ENCODE measurements at places on chromosomes 11 and 22.

DNA sequence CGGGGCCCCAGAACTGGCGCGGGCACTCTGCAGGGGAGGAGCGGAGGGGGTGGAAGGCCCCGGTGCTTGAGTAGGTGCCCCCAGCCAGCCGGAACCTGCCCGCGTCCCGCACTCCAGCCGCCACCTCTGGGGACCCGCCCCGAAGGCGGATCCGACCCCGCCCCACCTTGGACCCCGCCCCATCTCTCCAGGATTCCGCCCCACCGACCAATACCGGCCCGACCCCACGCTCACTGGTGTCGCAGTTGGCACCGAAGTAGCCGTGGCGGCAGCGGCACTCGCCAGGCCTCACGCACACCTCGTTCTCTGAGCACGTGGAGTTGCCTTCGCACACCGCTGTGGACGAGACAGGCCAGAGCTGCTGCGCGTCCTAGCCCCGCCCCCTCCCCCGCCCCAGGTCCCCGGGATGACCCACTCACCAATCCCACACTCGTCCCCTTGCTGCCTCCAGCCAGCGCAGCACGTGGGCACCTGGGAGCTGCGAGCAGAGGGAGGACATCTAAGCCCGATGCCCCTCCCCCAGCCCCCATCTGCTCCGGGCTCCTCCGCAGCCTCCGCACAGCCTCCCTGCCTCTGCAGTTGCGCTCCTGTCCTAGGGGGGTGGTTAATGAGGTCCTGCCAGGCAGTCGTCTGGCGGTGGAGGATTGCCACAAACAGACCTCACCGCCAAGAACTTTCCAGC is 6.0 kb downstream of the SCARF2 start:
- no peak for DNase-seq

DNA sequence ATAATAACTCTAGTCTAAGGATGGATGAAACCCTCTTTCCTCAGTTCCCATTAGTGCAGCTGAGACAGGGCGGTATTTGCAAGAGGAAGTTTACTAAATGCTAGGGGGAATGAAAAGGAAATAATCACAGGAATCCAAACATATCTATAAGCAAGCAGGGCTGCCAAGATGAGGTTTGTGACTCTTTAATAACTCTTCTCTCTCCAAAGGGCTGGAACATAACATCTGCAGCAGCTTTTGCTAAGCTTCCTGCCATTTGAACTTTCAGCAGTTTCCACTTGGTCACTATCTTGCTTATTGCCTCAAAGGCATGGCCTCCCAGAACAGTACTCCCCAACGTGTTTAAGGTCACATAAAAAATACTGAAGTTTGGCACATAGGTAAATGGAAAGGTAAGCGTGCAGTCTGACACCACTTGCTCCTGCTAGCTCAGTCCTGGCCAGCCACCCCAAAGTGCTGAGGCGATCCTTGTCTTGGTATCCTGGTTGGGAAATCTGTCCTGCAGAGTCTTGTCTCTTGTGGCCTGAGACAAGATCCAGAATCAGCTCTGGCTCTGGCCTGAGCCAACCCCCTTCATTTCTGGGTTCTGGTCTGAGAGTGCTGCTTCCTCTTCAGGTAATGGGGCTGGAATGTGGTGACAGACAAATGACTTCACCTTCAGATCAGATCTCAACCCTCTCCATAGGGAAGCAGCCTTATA is 81.8 kb downstream of the KCNC1 start:
- no peak for DNase-seq

- no peak for DNase-seq
Measured at GRCh38 chr11:65036931-65037330, 4.1 kb upstream of the SAC3D1 start.

- DNase-seq, result no peak
Measured at GRCh38 chr11:120066738-120067437, 71.0 kb downstream of the TRIM29 start.

DNA sequence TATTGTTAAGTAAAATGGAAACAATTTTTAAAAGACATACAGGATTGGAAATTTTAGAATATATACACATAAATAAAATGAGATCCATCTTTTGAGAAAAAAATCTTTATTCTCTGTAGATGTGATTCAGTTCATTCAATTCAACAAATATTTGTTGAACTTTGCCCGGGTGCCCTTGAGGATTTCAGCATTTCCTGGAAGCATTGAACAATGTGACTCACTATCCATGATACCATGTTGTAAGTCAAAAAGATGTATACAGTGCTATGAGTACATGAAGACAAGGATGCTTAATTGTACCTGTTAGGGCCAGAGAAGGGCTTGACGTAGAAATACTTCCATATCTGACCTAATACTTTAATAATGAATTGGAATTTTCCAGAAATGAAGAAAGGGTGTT is 353.7 kb downstream of the METTL15 start:
- DNase-seq, result peak; percentile 59

GRCh38 chr11:34639545-34639944 is 18.7 kb downstream of the EHF start:
- no peak for DNase-seq

DNA sequence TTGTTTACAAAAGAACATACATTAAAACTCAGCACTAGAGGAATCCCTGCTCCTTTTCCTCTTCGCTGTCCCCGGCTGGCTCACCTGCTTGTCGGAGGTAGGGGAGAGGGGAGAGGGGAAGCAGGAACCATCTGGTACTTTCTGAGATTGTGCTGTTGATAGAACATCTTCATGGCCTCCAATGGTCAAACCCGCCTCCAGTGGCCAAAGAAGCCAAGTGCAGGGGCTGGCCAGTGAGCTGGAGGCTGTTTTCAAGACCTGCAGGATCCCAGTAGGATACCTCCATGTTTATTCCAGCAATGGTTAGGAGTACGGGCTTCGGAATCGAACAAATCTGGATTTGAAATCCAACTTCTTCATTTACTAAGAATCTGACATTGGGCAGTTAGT is 92.6 kb downstream of the PKNOX2 start:
- DNase-seq, result no peak

- DNase-seq, result no peak
Measured at GRCh38 chr22:27727673-27728451, 73.7 kb downstream of the MN1 start.

DNA sequence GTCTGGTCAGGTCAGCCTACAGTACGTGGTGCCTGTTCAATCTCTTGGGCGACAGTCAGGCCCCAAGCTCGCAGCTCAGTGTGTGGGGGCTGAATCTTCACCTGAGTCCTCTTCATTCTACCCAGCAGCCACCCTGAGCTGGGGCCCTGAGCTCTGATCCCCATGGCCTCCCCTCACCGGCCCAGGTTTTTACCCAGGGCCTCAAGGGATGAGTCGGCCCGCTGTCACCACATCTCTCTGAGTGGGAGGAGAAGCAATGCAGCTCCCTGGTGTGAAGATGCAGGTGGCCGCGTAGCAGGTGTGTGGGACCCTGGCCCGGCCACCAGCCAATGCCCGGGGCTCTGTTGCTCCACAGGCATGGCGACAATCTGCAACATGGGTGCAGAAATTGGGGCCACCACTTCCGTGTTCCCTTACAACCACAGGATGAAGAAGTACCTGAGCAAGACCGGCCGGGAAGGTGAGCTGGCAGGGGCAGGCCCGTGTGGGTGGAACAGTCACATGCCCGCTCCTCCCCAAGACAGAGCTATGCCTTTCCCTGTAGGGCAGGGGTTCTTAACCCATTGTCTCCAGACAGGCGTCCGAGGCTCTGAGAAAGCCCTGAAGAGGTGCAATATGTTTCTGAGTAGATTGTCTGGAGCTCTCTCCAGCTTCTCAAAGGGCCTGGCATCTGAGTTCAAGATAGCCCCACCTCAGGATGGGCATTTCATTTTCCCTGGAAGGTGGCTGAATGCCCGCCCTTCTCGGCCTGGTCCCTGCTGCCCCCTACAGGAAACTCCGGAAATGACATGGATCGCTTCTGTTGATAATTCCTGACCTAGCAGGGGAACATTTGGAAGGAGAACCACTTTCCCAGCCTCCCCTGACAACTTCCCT is 26.9 kb downstream of the POLR3H start:
- peak; percentile 39 for DNase-seq

GRCh38 chr11:86161837-86162236 is 82.7 kb upstream of the EED start:
- DNase-seq, result no peak

GRCh38 chr22:44496844-44497217 is 1.2 kb downstream of the RTL6 start:
- DNase-seq, result no peak

DNA sequence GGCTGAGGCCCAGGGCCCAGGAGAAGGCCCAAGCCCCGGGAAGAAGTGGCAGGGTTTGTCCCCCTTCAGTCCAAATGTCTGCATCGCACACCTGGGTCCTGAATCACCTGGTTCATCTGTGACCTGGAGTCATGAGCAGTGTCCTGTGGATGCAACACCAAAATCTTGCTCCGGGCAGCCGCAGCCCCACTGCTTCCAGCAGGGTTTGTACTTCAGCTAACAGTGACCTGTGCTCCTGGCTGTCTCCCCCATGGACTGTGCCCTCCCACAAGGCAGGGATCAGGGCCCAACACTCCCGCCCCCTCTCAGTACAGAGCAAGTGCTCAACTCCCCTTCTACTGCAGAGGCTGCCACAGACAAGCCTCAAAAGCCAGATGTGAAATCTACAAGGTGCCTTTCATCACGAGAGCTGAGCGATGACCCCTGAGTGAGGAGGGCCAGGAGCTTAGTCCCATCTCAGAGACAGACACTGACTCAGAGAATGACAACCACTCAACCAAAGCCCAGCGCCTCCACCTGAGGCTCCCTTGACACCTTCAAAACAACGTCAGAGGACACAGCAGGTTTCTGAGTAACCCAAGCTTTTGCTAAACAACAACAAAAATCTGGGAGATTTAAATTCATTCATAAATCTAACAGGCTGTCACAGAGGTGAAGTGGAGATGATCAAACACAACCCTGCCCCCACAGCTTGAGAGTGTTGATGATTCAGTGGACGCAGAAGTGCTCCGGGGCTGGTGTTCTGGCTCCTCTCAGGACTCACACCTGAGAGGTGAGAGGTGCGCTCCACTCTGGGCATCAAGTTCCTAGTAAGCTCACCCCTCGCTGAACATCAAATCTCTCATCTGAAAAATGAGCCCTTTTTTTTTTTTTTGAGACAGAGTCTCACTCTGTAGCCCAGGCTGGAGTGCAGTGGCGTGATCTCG is 3.4 kb downstream of the KIAA0930 start:
- DNase-seq, result no peak

- DNase-seq, result peak; percentile 43
Measured at GRCh38 chr11:3341298-3341697, 37.6 kb downstream of the ZNF195 start.

GRCh38 chr22:33056690-33057089 is 1.5 kb downstream of the SYN3 start:
- DNase-seq, result no peak

- peak; percentile 33 for DNase-seq
Measured at GRCh38 chr22:42613872-42614301, 796 bp downstream of the POLDIP3 start.

GRCh38 chr11:5597953-5598352 is 1.5 kb downstream of the TRIM6 start:
- no peak for DNase-seq

GRCh38 chr11:2277008-2277346 is 6.6 kb upstream of the ASCL2 start:
- no peak for DNase-seq

DNA sequence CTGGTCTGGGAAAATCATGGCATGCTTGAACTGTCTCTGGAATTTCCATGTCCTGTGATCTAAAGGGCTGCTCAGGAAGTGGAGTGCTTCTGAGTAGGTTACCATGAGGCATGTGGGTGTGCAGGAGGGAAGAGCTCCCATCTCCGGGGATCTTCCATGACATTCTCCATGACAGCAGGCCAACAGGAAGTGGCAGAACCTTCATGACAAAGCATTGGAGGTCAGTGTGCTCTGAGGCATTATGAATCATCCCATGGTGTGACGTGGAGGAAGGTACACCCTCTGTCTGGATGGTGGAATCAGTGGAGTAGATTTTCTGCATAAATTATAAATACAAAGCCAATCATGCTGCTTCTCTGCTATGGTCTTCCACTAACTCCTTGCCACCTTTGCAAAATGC is 139.6 kb upstream of the E2F8 start:
- DNase-seq, result peak; percentile 89

DNA sequence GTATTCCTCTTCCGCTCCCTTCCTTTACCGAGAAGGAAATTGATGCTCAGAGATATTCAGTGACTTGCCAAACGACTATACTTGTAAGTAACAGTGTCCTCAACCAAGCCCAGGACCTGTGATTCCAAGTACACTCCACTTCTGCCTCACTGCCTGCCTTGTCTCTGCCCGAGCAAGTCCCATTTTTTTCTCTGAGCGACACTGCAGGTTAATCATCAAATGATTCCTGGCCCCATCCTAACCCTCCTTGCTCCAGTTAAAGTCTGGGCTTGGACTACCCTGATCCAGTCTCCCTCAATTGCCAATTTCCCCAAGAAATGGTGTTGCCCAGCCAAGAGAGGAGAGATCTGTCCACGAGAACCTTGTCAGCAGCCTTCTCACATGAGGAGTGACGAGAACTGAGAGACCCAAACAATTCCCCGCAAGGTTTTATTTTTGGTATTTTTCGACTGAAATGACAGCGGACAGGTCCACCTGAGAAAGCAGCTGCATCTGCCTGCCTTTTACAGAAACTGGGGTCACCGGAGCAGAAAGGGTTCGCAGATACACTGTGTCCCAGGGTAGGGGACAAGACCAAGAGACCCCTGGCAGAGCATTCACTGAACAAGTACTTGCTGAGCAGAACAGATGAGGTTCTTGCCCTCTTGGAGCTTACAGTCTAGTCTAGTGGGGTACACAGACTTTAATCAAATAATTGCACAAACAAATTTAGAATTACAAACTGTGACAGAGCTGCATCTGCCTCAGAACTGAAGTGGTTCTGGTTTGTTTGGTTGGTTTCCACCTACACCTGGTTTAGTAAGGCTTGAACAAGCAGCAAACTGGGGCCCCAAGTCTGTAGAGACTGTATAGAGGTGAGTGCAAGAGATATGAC is 11.4 kb downstream of the POU2AF1 start:
- no peak for DNase-seq

GRCh38 chr22:29195964-29196666 is 9.6 kb upstream of the EMID1 start:
- DNase-seq, result no peak

DNA sequence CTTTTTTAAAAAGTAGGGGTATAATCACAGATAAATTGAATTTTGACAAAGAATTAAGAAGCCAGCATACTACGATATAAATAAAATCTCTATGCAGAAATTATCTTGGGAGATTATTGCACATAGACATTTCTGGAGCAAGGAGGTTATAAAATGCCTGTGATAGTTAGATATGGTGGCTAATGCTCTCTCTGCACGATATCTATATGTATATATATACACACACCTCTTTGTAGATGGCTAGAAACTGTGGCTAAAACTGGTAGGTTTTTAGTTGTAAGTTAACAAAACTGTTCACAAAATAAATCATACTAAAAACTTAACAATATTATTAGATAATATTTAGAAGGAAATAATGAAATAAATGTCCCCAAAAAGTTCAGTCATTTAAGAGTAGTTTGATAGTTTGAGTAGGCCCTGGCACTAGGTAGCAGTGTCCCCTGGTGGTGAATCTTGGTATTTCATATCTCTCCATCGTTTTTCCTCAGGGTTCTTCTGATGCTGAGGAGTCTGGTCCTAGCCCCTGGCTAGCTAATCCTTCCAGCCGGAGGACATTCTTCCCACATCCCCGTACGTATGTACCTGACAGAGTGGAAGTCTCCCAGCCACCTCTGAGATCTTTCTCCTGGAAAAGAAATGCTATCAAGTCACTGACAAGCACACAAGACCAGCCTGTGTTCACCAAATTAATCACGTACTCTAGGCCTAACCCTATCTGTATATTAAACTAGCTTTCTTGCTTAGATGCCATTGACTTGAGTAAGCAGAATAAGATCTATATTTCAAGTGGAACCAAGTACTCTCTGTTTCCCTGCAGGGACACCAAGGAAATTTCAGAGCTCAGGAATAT is 32.2 kb downstream of the ART5 start:
- peak; percentile 45 for DNase-seq

- DNase-seq, result no peak
Measured at GRCh38 chr22:49300241-49300640, 527.4 kb downstream of the BRD1 start.

Data from iris pigment epithelial cell (primary cell).